ENCODE measurements at places on chromosomes 5 and 9.

GRCh38 chr5:143516249-143516648 lies 112.8 kb upstream of the NR3C1 start:
- no peak for DNase-seq

DNA sequence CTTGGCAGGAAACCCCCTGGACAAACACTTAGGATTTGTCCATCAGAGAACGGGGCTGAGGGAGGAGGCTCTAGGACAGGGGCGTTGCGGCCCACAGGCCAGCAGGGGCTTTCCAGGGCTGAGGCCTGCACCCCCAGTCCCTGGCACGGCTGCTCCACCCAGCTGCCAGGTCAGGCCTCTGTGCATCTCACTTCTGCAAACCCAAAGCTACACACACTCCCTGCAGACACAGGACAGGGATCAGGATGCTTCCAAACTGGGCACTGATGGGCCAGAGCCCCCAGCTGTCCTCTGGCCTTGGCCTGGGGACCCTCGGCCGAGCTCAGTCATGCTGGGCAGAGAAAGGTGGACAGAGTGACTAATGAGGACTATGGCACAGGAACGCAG lies 106.2 kb upstream of the SARDH start:
- no peak for DNase-seq

- no peak for DNase-seq
These were observed 42.4 kb downstream of the ZNF608 start for GRCh38 chr5:124703995-124704394.

DNA sequence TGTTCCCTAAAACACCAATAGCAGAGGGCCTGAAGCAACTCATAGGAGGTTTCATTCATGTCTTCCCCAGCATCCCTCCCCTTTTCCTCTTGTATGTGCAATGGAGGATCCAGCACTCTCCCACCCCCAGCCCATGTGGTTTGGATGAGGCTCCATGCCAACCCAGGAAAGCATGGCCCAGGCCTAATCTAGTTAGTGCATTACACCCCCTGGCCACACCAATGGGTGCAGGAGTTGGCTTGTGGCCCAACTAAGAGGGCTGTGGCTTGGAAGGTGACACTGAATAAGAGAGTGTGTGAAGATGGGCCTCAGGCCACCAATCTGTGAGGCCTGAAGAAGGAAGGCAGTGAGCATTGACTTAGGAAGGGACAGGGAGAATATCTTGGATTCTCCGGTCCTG lies 70.8 kb upstream of the SMIM23 start:
- DNase-seq, result no peak

GRCh38 chr5:169850409-169850808 lies 129.9 kb downstream of the INSYN2B start:
- no peak for DNase-seq

DNA sequence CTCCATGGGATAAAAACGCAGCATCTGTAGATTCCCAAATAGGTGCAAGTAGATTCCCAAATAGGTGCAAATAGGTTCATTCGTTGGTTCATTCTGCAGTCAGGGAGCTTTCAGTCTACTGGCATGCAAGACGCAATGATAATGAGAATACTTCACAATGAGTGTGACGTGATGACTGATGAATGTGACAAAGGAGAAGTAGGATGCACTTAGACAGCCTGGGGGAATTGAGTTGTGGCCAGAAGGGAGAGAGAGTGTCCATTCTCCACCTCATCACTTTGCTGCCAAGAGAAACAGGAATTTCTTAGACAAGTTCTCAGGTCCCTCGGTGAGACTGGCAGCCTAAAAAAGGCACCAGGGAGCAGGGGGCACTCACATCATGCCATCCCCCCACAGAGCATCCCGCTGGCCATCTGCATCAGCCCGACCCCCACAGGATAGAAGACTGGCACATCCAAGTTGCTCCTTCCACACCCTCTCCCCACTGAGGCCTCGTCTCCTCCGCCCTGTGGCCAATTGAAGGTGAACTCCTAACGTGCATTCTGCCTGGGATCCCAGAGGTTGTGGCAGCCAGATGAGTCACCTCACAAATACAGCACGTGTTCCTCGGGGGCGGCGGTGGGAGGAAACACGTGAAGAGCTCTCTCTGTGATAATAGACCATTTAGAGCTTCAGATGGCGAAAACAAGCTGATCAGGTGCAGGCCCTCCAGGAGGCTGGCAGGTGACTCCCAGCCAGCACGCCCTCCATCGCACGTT lies 19.9 kb upstream of the KCNIP1 start:
- DNase-seq, result no peak

- no peak for DNase-seq
These were observed 373.4 kb upstream of the CTNND2 start for GRCh38 chr5:12277504-12278192.

DNA sequence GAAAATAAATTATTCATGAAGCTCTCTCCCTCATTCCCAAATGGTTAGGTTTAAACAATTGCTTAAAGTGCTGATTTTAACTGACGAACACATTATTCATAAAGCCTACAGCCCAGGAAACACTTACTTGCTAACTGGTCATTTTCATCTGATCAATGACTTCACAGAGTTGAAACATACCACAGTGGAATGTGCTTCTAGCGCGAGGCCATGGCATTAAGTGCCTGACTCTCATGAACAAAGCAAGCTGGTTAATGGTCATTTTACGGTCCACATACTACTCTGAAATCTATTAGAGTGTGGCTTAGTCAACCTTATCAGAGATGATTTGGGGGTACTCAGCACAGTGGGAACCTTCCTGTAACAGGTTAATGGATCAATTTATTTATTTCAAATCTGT lies 114.6 kb downstream of the MED27 start:
- no peak for DNase-seq

Data from bone marrow (tissue), 2 donors.